ENCODE measurements at places on chromosomes 4 and X.

- no peak for DNase-seq
Observed at GRCh38 chr4:100778431-100778830, 260.6 kb upstream of the EMCN start.

DNA sequence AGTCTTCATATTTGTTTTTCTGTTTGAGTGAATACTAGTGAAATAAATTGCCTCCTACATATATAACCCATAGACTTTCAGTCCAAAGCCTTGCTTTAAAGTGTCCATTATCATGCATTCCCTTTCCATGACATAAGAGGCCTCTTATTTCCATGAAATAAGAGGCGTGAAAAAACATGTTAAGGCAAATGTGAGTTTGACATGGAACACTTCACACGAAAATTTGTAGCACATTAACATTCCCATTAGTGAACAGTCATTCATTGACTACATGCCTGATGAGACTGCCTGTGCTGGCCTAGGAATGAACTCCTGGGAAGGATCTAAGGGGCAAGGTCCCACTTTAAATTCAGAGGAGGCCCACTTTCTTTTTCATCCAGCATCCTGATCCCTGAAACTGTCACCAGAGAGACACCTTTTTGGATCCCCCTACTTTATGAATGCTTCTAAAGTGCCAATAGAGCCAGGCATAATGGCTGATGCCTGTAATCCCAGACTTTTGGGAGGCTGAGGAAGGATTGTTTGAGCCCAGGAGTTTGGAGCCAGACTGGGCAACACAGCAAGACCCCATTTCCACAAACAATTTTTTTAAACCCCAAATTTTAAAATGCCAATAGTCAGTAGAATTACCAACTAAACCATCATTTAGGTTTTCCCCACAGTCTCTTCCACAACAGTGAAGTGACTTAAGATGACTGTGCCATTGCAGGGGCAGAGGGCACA is 6.7 kb downstream of the RTL8B start:
- DNase-seq: no peak

DNA sequence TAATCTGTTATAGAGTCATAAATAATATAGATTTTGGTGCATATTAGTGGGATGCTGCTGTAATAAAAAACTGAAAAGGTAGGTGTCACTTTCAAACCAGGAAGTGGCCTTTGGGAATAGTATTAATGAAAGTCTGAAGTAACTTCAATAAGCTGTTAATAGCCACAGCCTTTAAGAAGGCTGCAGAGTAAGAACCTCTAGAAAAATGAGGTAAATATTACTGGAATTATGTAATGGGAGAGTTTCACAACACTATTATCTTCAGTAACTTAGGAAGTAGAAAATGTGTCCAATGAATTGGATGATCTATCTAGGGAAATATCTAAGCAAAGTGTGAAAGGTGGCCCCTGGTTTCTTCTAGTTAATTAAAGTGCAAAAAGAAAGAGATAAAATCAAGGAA is 104.7 kb downstream of the NCAPG start:
- no peak for DNase-seq

DNA sequence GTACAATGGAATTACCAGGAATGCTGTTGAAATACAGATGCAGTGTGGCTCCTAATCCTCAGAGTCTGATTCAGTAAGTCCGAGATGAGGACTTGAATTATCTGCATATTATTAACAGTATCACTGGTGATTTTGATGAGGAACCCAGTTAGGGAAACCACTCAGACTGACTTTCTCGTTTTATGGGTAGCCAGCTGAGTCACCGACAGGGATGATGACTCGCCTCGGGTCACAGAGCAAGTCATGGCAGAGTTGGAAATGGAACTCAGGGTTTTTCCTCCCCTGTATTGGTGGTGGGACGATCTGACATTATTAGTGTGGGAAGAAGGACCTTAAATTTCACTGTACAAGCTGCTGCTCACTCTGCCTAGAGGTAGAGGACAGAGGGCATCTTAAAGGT is 51.3 kb downstream of the RTL9 start:
- DNase-seq: no peak

GRCh38 chr4:5774416-5775036 is 63.5 kb downstream of the EVC start:
- DNase-seq: no peak

DNA sequence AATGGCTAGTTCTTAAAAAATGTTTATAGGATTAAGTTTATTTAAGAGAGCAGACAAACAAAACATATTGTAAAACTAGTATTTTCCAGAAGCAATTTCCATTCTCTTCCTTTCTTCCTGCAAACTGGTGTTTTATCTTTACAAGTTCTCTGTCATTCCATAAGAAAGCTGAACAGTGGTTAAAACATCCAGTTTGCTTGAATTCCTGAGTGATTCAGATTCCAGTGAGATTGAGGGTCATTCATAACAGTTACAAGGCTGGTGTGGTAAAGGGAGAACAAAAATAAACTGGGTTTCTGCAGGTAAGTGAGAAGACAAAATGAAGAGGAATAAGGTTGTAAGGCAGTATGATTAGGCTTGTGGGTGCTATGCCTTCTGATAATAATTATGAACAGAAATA is 544.8 kb upstream of the DIPK2B start:
- DNase-seq: no peak

Data from NCI-H748 treated with DMSO at 0.1 percent for 48 hours (cell line).